ENCODE measurements at places on chromosomes 12 and 14.

DNA sequence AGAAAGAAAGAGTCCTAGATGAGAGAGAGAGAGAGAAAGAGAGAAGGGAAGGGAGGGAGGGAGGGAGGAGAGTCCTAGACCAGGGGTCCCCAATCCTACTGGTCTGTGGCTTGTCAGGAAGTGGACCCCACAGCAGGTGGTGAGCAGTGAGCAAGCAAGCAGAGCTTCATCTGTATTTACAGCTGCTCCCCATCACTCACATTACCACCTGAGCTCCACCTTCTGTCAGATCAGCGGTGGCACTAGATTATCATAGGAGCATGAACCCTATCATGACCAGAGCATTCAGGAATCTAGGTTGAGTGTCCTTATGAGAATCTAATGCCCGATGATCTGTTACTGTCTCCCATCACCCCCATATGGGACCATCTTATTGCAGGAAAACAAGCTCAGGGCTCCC is 39.2 kb upstream of the AMN1 start:
- no peak for DNase-seq

DNA sequence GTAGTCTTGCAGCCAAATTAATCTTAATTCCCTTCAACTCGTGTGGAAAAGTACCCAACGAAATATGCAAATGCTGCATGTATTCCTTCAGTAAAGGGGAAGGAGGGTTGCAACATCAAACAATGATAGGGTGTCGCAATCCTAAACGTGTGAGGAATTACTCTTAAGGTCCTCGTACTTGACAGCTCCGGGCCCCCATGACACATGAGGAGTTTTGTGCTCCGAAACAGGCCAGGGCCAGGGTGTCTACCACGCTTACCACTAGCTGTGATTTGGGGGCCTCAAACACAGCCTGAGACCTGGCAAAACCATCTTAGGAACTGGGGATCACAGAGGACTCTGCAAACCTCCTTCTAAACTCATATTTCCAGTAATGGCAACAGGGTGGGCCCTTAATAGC is 20.4 kb downstream of the FOS start:
- DNase-seq: no peak

GRCh38 chr12:54765652-54766051 is 88.7 kb upstream of the MUCL1 start:
- DNase-seq: no peak

DNA sequence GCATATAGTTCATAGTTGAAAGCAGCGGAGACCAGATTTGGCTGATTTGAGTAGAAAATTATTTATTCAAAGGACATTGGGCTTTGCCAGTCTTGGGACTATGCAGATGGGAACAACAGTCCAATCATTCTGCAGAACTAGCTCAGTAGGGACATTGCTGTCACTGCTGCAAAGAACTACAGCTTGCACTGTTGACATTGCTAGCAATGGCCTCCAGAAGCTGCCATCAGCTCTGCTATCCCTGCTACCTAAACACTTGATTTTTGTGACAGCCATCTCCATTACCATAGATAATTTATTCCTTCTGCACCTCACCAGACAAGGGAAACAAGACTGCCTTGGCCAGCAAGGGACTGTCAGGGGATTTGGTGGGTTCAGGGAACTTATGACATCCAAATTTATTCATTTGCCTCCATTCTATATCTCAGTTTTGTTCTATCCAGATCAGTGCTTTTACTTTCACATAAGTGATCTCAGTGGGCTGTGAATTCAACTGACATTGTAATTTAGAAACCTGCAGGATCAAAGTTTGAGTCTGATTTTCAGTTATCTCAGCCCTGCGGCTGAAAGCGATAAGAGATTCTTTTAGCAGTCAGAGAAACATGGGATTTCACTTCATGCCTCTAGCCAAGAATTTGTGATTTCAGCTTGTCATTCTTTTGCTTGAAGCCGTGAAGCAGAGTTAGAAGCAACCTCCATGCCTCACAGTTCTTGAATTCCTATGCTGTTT is 136.7 kb upstream of the FBXO33 start:
- no peak for DNase-seq

GRCh38 chr14:85482552-85482951 is 47.4 kb upstream of the FLRT2 start:
- no peak for DNase-seq

DNA sequence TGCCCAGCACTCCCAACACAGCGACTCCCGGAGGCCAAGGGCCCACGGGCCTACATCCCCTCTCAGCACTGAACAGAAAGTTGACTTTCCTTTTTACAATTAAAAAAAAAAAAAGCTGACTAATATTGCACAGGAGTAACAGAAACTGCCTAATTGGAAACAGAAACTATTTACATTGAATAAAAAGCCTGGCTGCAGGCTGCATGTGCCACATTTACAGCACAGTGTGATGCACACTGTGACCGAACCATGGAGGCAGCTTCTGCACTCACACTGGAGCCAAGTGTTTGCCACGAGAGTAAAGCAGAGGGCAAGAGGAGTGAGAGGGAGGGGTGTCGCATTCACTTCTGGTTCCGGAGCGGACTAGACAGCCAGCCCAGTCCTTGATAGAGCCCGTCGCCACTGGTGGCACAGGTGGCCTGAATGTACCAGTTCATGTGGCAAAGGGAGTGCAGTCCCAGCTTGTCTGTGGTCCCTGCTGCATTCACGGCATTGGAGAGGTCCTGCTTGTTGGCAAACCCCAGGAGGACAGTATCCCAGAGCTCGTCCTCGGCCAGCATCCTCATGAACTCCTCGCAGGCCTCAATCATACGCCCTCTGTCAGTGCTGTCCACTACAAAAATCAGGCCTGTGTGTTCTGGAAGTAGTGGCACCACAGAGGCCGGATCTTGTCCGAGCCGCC is 59.2 kb downstream of the SPPL3 start:
- no peak for DNase-seq

DNA sequence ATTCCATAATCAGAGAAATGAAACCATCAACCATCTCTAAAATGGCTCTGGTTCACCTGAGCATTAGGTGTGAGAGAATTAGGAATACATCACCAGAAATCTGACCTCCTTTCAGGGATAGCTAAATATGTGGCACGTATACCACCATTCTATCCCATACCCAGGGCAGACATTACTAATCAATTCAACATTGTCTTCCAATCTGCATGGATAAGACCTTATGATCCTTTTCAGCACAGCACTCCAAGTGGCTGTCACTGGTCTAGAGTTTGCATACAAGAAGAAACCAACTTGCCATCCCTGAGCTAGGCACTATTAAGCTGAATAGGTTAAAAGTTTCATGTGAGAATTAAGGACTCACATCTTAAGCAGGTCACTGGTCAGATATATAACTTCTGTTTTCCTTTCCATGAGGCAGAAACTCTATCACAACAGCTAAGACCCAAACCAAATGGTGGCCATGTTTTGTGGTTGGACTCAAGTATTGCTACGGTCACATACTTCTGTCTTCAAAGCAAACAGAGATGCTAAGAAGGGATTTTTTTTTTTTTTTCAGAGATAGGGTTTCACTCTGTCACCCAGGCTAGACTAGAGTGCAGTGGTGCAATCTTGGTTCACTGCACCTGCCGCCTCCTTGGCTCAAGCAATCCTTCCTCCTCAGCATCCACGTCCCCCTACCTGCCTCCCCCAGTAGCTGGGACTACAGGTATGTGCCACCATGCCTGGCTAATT is 249.0 kb downstream of the DPF3 start:
- no peak for DNase-seq

- DNase-seq: no peak
Observed at GRCh38 chr12:1880153-1880845, 38.2 kb downstream of the CACNA2D4 start.

DNA sequence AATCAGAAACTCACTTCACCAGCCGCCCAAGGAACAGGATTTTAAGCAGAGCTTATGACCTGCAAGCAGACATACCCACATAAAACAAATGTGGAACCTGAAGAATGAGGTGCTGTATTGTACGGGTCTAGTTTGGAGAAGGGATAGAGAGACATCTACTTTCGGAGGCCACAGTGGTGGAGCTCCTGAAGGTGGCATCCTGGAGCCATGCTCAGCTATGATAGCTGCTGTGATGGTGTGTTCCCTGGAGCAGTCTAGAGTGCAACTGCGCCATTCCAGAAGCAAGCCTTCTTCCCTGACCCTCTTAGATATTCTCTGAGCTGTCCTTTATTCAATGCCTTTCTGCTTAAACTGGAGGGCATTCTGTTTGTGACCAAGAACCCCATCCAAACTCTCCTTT is 402.6 kb downstream of the FUT8 start:
- no peak for DNase-seq

DNA sequence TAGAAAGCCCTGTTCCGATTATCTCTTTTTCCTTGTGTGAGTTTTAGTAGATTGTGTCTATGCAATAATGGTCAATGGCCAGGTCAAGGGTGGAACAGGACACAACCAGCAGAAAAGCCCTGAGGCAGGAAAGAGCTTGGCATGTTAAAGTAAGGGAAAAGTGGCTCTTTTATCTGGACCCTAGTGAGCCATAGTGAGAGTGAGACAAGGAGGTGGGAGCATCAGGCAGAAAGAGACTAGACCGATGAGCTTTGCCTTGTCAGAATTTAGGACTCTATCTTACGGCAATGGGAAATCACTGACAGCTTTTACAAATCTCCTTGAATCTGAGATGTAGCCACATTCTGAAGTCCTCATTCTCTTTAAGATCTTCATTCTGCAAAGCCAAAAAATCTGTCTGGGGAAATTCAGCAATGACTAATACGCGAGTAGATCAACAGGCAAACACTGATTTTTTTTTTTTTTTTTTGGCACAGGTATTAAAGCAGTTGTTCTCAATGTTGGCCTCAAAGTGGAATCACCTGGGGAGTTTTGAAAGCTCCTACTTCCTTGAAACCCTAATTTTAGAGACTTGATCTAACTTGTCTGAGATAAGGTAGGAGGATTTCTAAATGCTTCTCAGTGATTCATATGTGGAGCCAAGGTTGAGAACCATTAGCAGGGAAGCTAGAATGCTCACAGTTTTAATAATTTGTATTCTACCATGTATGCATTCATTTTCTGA is 33.9 kb downstream of the TMEM19 start:
- DNase-seq: no peak

GRCh38 chr12:19430988-19431387 is 8.3 kb upstream of the AEBP2 start:
- DNase-seq: no peak

DNA sequence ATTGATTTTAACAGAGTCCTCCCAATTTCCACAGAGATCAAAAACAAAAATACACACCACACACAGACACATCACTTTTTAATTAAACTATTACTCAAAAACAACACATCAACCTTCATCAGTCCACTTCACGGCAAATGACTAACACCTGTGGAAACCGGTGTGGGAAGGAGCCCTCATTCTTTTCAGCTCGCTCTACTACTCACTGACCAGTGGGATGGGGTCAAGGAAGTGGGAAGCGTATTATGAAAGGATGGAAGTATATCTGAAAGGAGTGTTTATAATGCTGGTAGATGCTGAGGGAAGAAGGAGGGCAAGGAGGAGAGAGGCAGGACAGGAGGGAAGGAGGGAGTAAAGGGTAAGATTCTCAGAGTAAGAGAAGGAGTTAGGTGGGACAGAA is 156.5 kb downstream of the EPS8 start:
- DNase-seq: no peak

DNA sequence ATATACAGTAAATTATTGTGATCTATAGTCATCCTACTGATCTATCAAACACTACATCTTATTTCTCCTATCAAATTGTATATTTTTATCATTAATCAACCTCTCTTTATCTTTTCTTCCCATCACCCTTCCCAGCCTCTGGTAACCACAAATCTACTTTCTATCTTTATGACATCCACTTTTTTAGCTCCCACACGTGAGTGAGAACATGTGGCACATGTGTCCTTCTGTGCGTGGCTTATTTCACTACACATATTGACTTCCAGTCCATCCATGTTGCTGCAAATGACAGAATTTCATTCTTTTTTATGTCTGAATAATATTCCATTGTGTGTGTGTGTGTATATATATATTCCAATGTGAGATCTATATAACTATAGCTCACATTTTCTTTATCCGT is 67.8 kb upstream of the TBX5 start:
- DNase-seq: no peak

DNA sequence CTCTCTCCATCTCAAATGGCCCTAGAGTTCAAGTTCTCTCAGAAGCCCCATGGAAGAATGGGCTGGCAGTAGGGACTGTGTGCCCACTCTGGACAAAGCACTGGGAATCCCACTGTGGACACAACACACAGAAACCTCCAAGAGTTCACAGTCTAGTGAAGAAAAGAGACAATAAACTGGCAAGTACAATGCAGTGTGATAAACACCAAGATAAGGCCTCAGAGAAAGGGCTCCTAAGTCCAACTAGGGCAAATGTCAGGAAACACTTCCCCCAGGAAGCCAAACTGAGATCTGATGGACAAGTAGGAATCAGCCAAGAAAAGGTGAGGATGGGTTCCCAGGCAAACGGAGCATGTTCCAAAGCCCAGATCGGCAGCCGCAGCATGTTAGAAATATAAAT is 5.4 kb downstream of the VSIG10 start:
- no peak for DNase-seq

DNA sequence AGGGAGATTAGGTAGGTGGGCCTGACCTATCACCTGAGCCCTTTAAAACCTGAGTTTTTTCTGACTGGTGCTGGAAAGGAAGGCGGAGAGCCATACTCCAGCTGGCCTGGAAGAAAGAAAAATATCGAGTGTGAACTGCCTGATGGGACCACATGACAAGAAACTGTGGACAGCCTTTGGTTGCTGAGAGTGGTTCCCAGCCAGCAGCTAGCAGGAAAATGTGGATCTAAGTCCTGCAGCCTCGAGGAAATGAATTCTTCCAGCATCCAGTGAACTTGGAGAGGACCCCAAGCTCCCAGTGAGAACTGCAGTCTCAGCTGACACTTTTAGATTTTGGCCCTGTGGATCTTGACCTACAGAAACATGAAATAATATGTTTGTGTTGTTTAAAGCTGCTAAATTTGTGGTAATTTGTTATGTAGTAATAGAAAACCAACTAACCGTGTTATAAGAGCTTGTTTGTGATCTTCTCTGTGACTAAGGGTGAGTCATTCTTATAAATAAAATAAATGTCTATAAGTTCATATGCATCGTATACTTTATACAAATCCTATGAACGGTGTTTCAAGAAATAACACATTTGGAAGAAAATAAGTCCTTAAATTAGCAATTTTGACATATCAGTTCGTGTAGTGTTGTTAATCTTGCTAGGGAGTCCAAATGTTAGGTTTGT is 359.6 kb downstream of the BMP4 start:
- DNase-seq: no peak

GRCh38 chr14:90756755-90757345 is 59.4 kb downstream of the TTC7B start:
- DNase-seq: no peak

DNA sequence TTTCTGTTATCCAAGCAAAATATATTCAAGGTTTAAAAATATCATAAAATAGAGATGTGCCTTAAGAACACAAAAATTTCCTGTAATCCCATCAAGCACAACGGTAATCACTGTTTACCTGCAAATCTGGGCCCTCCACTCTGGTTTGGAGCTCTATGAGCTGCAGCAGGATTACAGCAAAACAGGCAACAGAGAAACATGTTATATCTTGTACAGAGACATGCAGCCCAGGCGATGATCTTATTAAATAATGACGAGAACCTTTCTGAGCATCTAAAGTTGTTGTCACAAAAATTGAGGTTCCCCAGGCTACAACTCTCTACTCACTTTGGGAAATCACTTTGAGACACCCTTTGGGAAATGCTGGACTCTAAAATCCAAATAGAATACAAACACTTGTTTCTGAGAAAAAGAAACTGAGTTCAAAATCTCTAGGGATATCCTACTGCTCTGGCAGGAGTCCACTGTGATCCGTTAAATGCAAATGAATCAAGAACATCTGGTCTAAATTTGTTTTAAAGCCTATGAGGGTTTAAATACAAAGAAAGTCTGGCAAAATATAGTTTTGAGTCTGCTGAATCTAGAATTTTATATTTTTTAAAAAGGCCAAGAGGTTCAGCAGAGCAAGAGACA is 36.3 kb downstream of the STON2 start:
- DNase-seq: no peak

Measured in stimulated activated naive CD4-positive, alpha-beta T cell treated with Interleukin-2 at 50 U/mL for 16 hours (primary cell).